ENCODE measurements at places on chromosomes 11 and 22.

DNA sequence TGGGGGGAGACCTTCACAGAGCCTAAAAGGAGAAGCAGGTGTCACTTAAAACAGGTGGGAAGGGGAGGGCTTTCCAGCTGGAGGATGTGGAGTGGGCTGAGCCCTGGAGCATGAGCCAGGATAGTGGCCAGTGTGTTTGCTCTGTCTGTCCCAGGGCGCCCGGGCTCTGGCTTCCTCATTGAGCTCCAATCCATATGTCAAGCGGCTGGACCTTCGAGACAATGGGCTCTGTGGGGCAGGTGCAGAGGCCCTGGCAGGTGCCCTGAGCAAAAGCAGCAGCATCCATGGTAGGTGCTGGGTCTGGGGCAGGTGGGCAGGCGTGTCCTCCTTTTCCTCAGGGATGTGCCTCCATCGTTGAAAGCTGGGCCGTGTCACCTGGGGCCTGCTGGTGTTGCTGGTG, 2.0 kb downstream of the LRRC74B start:
- DNase-seq, result no peak

DNA sequence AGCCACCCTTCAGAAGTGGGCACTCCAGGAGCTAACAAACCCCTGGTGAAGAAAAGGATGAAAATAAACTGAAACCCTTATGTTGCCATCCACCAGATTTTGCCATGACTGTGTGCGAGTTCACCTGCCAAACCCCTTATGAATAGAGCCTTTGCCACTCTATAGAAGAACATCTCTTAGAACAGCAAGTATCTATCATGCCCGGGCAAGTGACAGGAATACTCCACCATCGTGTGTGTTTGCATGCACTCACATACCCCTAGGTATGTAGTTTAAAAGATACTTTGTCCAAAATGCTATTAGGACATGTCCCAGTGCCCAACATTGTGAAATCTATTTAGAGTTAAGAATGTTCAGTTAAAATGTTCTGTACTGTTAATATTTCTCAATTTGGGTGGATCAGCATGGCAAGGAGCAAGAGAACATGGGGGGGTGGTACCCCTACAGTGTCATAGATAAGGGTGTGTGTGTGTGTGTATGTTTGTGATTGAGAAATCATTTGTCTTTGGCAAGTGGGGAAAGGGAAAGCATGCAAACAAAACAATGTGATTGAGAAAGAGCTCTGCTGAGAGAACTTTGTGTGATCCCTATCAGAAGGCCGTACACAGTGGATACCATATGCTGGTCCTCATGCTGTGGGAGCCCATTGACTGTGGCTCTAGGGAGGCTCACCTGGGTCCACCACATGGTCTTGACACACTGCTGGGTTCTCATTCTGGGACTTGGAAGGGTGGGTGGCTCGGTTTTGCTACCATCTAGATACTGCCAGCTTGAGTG, 94.9 kb downstream of the ZBTB16 start:
- no peak for DNase-seq

- peak; percentile 53 for DNase-seq
Observed at GRCh38 chr22:20080445-20080775, 369 bp downstream of the DGCR8 start.

DNA sequence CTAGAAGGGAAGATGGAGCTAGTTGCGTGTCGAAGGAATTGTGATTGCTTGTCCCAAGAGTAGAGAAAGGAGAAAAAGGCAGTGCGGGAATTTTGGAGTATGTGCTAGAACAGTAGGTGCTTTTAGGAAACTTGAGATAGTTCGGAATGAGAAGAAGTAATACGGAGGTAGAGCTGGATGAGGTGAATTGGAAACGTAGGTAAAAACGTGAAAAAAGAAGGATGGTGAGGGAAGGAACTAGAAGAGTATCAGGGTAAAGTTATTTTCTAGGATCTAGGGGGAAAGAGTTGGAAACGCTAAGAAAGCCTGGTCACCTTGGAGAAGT, 1.4 kb downstream of the CEP57 start:
- DNase-seq, result no peak

- no peak for DNase-seq
Observed at GRCh38 chr11:79390923-79391322, 49.9 kb downstream of the TENM4 start.

GRCh38 chr11:9718147-9718546, 54.3 kb downstream of the SWAP70 start:
- DNase-seq, result no peak

DNA sequence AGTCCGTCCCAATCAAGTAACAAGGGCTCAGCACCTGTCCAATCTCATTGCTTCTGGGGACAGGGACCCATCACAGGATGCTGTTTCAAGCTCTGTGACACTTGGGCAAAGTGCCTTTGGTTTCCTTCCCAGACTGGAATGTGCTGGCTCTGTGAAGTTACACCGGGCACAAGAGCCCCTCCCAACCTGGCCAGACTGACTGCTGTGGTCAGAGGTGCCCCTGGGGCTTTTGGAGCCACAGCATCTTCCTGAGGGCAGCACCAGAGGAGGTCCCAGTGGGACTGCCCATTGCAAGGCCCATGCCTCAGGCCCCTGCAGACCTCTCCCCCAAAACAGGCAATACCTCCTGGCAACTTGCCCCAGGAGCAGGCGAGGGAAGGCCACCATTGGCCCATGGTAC, 155.2 kb upstream of the GRK3 start:
- DNase-seq, result no peak

DNA sequence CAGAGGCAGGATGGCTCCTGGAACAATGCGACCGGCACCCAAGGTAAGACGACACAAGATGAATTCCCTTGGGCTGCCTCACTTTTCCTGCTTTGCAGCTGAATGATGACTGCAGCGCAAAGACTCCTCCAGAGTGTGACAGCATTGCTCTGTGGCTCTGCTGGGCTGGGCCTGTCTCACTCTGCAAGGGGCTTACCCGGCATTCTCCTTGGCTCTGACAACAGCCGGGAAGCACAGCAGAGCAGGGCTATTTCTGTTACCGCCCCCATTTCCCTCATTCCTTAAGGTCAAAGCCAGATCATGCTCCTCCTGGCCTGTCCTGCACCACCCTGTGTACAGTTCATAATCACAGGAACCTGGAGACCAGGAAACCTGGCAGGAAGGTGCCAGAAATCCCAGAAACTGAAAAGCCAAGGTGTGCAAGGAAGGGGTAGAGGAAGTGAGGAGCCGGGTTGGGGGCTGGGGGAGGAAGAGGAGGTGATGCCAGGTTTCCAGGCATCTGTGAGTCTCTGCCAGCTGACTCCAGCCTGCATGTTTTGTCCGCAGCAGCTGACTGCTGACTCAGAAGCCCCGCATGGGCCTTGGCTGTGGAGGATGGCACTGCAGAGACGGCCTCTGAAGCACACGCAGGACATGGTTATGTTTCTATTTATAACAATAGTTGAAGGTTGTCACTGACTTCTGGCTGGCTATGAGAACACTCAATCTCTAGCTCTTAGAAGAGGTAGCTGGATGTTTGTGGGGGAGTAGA, 113.6 kb downstream of the MICAL3 start:
- DNase-seq, result no peak

- DNase-seq, result no peak
Observed at GRCh38 chr11:96016978-96017502, 93.1 kb upstream of the MTMR2 start.

GRCh38 chr11:68325183-68325906, 13.0 kb downstream of the LRP5 start:
- no peak for DNase-seq

- DNase-seq, result no peak
Observed at GRCh38 chr11:112210890-112211289, 15.3 kb upstream of the PTS start.

DNA sequence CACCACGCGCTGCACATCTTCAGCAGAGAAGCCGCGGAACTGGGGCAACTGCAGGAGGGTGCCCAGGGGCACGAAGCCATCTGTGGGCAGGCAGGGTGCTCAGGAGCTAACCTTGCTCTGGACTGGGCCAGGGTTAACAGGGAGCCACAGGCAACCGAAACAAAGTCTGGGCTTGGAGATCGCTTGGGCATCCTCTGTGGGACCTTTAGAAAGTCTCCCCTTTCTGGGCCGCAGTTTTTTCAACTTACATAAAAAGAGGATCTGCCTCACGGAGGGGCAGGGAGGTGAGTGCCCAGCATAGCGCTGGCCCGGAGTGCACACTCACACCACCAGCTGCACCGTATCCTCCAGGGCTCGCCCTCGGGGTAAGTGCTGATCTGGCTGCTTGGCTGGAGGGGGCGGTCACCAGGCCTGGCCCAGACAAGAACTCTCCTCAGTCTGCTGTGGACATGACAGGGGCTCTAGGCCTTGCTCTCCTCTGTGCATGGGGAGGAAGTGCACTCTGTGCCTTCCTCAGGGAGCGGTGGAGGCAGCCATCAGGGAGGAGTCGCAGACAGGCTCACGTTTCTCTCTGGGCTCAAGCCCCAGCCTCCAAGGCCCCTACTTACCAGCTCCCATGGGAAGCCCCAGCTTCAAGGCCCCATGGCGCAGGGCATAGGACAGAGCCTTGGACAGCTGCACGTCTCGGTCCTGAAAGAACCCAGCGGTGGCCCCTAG, 937 bp downstream of the TRPT1 start:
- DNase-seq, result no peak

- DNase-seq, result no peak
Observed at GRCh38 chr11:86617502-86617901, 54.9 kb downstream of the ME3 start.

- no peak for DNase-seq
Observed at GRCh38 chr11:120510406-120511115, 987 bp upstream of the GRIK4 start.
